ENCODE measurements at places on chromosomes 4 and X. TPM values are rescaled to one million over a fixed set of nuclear protein-coding genes. Genes with fewer than 3 reads are reported as not detected.

CCDC110 gene
- not detected for total RNA-seq

- DNase-seq, result no peak
Measured at GRCh38 chr4:712916-713632, 7.4 kb downstream of the PCGF3 start.

DNA sequence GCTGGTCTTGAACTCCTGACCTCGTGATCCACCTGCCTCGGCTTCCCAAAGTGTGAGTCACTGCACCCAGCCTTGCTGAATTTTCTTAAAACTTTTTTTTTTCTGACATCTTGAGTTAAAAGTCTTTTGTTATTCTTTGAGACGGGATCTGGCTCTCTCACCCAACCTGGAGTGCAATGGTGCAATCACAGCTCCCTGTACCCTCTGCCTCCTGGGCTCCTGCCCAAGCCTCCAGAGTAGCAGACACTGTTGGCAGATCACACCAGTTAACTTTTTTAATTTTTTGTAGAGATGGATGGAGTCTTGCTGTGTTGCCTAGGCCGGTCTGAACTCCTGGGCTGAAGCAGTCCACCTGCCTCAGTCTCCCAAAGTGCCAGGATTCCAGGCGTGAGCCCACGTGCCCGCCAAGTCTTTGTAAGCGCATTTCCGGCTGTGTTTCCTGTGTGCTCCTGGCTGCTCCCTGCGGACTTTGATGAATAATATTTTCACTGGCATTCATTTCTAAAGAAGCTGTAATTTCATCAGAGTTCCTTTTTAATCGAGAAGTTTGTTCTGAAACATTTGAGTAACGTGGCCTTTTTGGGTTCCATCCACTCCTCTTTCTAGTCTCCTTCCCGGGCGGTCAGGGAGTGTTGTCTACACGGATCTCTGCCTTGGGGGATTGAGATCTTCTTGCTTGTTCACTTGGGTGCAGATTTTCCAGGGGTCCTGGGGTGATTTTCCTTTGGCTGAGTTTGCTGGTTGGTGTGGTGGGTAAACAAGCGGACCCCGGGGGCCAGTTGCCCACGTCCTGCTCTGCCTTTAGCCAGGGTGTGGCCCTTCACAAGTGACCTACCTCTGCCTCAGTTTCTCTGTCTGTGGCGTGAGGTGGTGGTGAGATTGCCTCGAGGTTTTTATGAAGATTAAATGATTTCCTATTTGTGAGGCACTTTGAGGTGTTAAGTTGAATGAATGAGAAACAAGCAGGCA lies 44.4 kb downstream of the PCGF3 start:
- DNase-seq, result no peak

GRCh38 chr4:87819281-87819919 lies 13.4 kb upstream of the MEPE start:
- DNase-seq, result no peak

- no peak for DNase-seq
Measured at GRCh38 chrX:103423955-103424638, 47.8 kb downstream of the BEX3 start.

DNA sequence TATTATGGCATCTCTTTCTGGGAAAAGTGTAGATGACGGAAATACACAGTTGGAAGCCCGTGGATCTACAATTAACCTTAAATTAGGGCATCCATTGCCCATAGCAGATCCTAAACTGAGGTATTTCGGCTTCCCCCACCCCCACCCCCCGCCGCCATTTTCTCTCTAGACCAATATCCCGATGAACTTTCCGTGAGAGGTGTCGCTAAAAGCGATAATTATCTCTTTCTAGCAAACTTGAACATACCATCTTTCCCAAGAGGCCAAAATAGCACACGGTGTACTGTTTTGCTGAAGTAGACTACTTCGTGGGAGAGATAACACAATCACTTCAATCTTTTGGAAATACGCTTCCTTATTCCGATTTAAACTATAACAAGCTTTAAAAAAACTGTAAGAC lies 554 bp downstream of the KLHL15 start:
- no peak for DNase-seq

- peak; percentile 25 for DNase-seq
Measured at GRCh38 chr4:101730291-101731117, 60.0 kb upstream of the BANK1 start.

- DNase-seq, result no peak
Measured at GRCh38 chr4:164081801-164082200, 587.3 kb downstream of the TMA16 start.

DNA sequence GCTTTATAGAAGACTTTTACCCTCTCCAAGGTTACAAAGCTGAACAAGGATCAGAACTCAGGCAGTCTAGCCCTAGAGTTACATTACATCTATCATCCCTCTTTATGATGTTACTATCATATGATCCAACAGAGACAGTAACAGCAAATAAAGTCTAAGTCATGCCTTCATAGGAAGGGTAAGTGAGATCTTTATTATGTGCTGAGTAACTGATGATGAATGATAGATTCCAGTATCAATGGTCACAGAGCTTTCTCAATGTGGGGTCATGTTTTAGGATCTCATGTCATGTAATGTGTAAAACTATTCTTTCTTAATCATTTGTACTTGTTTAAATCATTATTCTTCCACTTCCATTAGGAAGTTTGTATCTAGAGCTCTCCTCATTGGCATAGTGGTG lies 22.8 kb downstream of the ELOVL6 start:
- no peak for DNase-seq

CENPVL3 gene
- total RNA-seq, result 0.56 TPM

DNA sequence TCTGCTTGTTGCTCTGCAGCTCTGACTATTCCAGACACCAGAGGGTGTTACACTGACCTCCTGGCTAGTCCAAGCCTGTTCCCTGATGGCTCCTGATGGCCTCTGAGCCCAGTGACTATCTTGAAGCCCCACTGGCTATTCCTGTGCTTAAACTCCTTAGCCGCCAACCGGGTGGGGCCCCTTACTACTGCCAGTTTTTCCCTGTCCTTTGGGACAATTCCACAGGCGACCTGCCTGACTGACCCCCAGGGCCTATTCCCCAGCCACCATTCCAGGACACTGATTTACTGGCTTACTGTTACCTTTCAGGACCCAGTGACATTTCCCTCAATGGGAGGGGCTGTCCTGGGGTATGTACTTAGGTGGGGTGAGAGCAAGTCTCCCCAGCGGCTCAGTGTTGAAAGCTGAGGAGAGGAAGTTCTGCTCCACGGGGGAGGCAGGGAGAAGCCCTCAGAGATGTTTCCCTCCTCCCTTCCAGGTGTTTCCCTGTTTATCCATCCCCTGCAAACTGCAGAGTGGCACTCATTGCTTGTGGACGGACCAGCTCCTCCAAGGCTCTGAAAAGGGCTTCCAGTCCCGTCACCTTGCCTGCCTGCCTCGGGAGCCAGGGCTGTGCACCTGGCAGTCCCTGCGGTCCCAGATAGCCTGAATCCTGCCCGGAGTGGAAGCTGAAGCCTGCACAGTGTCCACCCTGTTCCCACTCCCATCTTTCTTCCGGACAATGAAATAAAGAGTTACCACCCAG lies 4.0 kb downstream of the TIMP1 start:
- DNase-seq, result no peak

- no peak for DNase-seq
Measured at GRCh38 chr4:37719021-37719420, 32.8 kb upstream of the RELL1 start.

- no peak for DNase-seq
Measured at GRCh38 chrX:118383120-118383519, 37.2 kb downstream of the WDR44 start.

CPXCR1 gene
- not detected for total RNA-seq

DNA sequence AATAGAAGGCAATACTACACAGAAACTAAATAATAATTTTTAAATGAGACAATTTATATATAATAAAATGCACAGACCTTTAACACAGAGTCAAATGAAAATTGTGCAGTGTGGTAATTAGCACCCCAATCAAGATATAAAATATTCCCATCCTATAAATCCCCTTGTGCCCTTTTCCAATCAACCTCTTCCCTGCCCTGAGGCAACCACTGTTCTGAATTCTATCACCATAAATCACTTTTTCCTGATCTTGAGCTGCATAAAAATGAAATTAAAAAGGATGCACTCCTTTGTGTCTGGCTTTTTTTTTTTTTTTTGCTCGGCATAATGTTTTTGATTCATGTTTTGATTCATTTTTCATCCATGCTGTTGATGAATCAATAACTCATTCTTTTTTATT lies 107.0 kb downstream of the ATP8A1 start:
- DNase-seq, result no peak

DNA sequence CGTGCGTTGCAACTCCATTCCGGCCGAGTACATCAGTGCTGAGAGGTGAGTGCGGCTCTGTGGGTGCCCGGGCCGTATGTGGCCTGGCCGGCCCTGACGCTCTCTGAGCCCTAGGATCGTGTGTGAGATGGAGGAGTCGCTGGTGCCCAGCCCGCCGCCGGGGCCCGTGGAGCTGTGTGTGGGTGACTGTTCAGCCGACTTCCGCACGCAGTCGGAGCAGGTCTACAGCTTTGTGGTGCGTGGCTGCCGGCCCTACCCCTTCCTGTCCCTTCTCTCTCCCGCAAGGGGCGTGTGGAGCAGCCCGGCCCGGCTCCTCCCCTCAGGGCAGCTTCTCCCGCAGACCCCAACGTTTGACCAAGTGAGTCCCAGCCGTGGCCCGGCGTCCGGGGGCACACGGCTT lies 8.0 kb downstream of the PLXNA3 start:
- DNase-seq, result no peak

- no peak for DNase-seq
Measured at GRCh38 chr4:176309046-176309445, 10.7 kb upstream of the SPCS3 start.
